CMK (cell line): ENCODE measurements at places on chromosomes 7 and 10.

- no peak for DNase-seq
These were observed 42.0 kb downstream of the ZC3HC1 start for GRCh38 chr7:130008941-130009847.

DNA sequence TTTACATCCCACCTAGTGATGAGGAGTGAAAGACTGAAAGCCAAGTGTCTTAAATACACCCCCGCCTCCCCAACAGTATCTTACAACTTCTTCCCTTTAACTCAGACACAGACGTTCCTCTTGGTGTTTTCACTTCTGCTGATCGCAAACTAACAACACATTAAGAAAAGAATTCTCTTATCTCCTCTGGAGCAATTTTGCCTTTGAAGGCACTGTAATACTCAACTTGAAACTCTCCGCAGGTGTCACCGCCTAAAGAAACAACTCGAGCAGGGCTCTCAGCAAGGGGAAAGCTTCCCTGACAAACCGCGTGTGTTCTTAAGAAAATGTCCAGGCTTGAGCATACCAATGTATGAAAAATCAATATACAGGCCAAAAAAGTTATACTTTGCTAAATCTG, 452 bp downstream of the SEMA3C start:
- DNase-seq = no peak

GRCh38 chr7:102004229-102004628, 186.8 kb downstream of the CUX1 start:
- no peak for DNase-seq

DNA sequence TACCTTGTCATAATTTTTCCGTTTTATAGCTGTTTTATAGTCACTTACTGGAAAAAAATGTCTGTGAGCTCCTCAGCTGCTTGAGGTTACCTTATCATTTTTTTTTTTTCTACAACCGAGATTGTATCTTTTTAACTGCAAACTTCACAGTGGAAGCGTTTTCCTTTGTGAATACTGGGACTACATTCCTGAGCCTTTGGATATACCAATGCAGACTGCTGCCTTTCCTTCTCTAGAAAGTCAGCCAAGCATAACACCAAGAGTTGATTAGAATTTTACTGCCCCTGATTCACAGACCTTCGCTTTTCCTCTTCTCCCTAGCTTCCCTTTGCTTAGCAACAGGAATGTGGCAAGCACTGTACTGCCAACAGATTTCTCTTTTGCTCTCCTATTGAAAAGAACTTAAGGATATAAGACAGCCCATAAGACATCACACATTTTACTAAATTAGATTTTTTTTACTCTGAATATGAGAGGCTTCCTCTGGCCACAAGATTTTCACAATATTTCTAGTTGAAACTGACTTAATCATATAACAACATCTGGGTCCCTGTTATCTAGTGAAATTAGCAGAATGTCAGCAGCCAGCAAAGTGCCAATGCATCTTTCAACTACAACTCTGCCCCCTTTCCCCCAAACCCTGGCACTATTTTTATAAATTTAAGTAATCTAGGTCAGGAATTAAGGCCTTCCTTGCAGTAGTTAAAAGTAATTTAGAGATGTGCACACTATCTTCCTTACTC, 170.6 kb downstream of the PRKG1 start:
- no peak for DNase-seq
